Naive thymus-derived CD8-positive, alpha-beta T cell (primary cell): ENCODE measurements at places on chromosomes 13 and 19. TPM values are rescaled to one million over a fixed set of nuclear protein-coding genes. Genes with fewer than 3 reads are reported as not detected.
A peak's percentile ranks its signal among the peaks of the same experiment; 100 is the strongest.

DNA sequence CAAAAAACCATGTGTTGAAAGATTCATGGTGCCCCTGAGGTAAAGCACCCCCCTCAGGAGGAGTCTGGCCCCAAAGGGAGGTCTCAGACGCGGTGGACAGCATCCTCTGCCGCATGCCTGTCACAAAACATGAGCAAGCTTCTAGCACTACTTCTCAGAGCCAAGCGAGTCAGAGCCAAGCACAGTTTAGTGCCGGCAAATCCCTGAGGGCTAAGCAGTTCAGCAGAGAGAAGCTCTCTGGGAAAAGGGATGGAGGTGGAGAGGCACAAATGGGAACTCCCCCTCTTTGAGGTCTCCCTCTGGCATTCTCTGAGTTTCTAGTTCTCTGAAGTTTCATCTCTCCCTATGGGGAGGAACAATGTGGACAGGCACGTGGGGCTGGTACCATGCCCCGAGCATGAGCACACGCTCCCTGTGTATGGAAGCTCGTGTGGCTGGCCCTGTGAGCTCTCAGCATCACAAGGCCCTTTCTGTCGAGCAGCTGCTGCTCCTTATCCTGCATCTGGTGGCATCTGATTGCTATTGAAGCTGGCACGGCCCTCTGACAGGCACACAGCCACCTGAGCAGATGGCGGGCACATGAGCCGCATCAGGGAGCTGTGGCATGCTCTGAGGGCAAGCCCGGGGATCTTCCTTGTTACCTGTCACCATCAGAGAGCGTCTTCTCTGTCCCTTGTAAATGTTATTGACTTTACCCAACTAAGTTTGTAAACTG lies 325.1 kb downstream of the SLC7A1 start:
- no peak overlapping the region for H3K27ac ChIP-seq
- H3K36me3 ChIP-seq = peaks cover under 1% of the 10 kb centered on the region
- no peak for DNase-seq
- H3K4me1 ChIP-seq = no peaks in the 10 kb centered on the region

- H3K4me3 ChIP-seq = no peak overlapping the region
- no peaks in the 10 kb centered on the region for H3K36me3 ChIP-seq
- no peaks in the 10 kb centered on the region for H3K4me1 ChIP-seq
- no peaks in the 10 kb centered on the region for H3K27me3 ChIP-seq
These were observed 532.4 kb upstream of the SGCG start for GRCh38 chr13:22648320-22648801.

PSG11 gene
- not detected for total RNA-seq

DNA sequence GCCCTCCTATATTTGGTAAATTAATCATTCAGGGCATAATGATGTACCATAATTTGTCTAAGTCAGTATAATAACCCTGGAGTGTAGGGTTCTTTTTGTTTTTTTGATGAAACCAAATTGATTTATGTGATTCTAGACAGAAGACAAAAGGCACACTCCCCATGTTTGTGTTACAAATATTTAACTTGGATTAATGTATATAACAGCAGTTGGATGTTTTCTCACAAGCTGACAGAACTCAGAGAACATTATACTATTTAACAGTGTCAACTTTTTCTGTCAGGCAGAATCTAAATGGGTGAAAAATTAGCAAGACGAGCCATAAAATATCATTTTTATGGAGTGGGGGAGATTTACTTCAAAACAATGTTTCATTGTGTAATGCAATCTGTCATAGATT lies 15.2 kb downstream of the CBY2 start:
- H3K4me1 ChIP-seq = no peaks in the 10 kb centered on the region
- DNase-seq = no peak
- H3K4me3 ChIP-seq = no peak overlapping the region
- H3K36me3 ChIP-seq = no peaks in the 10 kb centered on the region
- H3K27ac ChIP-seq = no peak overlapping the region
- peaks cover 4% of the 10 kb centered on the region for H3K27me3 ChIP-seq

- H3K27me3 ChIP-seq = peaks cover 17% of the 10 kb centered on the region
- H3K4me1 ChIP-seq = no peaks in the 10 kb centered on the region
- H3K4me3 ChIP-seq = no peak overlapping the region
- H3K27ac ChIP-seq = no peak overlapping the region
These were observed 84.2 kb downstream of the TNFRSF19 start for GRCh38 chr13:23654111-23655110.

DNA sequence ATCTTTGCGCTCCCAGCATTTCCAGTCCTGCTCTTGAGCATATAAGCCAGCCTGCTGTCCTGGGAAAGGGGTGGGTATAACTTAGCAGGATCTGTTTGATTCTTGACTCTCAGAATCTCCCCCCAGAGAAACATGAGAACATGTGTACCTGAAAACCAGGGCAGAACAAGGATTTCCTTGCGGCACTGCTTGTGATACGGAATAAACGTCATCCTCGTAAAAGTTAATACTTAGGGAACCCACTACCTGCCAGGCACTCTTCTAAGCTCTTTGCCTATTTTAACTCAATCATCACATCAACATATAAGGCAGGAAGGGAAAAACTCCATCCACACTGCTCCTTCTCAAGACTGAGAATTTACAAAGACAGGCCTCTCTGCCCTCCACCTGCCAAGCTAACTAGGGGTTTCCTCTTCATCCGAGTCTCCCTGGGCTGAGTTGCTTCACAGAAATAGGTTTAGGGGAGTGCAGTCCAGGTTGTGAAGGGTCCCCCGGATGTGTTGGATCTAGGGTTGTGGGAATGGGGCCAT lies 1.1 kb downstream of the ZNF653 start:
- DNase-seq = no peak
- H3K36me3 ChIP-seq = peaks cover 6% of the 10 kb centered on the region
- H3K27ac ChIP-seq = peak overlapping the region; percentile 73
- no peaks in the 10 kb centered on the region for H3K27me3 ChIP-seq

KPNA3 gene
- total RNA-seq = 22.7 TPM
